ENCODE measurements at places on chromosomes 3 and 15.

- no peak for DNase-seq
Observed at GRCh38 chr3:156594219-156594683, 39.3 kb upstream of the SSR3 start.

- no peak for DNase-seq
Observed at GRCh38 chr3:142636664-142637063, 40.5 kb downstream of the PLS1 start.

GRCh38 chr3:156603379-156604017 is 48.6 kb upstream of the SSR3 start:
- no peak for DNase-seq

DNA sequence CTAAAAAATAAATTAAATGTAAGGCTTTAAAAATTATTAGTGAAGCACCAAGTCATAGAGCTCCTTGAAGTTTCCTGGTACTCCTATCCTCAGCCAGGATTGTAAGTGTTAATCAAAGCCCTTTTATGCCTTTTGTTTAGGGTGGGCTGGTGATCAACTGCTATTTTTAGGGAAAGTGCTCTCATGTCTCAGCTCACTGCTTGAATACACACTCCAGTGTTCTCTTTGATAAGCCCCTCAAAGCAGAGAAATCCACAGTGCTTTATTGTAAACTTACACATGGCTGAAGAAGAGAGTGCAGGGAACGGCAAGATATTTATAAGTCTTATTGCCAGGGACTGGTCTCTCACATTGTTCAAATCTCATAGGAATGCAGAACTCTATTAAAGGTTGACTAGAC is 156.4 kb upstream of the AZI2 start:
- DNase-seq, result no peak

GRCh38 chr3:134333522-134334181 is 40.6 kb downstream of the AMOTL2 start:
- DNase-seq, result peak; percentile 82

DNA sequence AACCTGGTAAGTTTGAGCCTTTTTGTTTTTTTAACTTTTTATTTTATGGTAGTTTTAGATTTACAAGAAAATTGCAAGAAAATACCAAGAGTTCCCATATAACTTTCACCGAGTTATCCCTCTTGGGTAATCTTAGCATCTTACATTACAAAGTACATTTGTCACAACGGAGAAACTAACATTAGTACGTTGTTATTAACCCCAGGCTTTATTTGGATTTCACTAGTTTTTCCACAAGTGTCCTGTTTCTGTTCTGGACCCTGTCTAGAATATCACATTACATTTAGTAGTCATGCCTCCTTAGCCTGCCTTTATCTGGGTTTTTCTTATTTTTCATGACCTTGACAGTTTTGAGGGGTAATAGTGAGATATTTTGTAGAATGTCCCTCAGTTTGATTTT is 53.5 kb upstream of the KPNA4 start:
- DNase-seq, result no peak

DNA sequence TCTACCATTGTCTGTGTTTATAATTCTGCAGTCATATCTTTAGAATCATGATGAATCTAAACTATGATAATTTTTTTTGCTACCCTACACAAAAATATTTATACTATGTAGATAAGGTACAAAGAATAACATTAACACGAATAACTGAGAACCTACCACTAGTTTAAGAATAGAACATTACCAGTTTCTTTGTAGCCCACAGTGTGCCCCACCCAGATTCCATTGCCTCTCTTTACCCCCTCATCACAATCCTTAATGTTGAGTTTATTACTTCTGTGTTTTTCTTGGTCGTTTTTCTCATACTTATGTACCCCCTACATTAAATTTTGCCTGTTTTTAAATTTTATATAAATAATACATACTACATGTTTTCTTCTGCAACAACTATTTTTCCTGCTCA is 140.5 kb downstream of the BBX start:
- no peak for DNase-seq
